ENCODE measurements at places on chromosomes 1 and 21. TPM values are rescaled to one million over a fixed set of nuclear protein-coding genes. Genes with fewer than 3 reads are reported as not detected.
A peak's percentile ranks its signal among the peaks of the same experiment; 100 is the strongest.

NUP210L gene
- 0.23 TPM for total RNA-seq

SLAMF8 gene
- 2.0 TPM for total RNA-seq

S100A8 gene
- 0.73 TPM for total RNA-seq

PROK1 gene
- not detected for total RNA-seq

TTC34 gene
- total RNA-seq = 4.9 TPM

SLC26A9 gene
- not detected for total RNA-seq

TCHHL1 gene
- total RNA-seq = not detected

GADD45A gene
- 25.3 TPM for total RNA-seq

- no peak overlapping the region for H3K27ac ChIP-seq
- no peaks in the 10 kb centered on the region for H3K36me3 ChIP-seq
- no peak for DNase-seq
- H3K27me3 ChIP-seq = no peaks in the 10 kb centered on the region
- no peaks in the 10 kb centered on the region for H3K4me1 ChIP-seq
- no peak overlapping the region for H3K4me3 ChIP-seq
Observed at GRCh38 chr1:214377886-214378285, 96.9 kb downstream of the SMYD2 start.

- no peak for DNase-seq
- no peaks in the 10 kb centered on the region for H3K4me1 ChIP-seq
- H3K36me3 ChIP-seq = no peaks in the 10 kb centered on the region
- no peak overlapping the region for H3K27ac ChIP-seq
- H3K4me3 ChIP-seq = no peak overlapping the region
- H3K27me3 ChIP-seq = no peaks in the 10 kb centered on the region
Observed at GRCh38 chr1:208682664-208683013, 438.5 kb upstream of the PLXNA2 start.

DNA sequence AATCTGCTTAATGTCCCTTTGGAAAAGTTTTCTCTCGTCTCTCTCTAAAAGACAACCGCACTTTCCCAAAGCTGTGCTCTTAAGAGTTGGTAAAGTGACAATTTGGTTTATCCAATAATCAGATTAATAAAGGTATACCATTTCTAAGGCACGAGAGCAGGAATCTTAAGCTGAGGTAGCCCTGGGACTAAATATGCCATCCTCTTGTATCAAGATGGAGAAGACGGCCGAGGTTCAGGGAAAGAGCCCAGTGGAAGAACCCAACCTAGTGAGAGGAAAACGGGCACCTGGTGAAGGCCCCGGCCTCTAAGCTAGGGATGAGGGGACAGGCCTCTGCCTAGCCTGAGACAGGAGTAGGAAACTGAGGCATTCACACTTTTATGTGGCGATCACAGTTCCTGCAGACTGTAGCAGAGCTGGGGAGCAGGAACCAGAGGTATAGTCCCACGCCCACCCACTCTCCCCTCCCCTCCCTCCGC, 334 bp upstream of the SARS1 start:
- H3K27me3 ChIP-seq = no peaks in the 10 kb centered on the region
- H3K4me3 ChIP-seq = peak overlapping the region; percentile 71
- no peaks in the 10 kb centered on the region for H3K36me3 ChIP-seq
- peaks cover 32% of the 10 kb centered on the region for H3K4me1 ChIP-seq
- H3K27ac ChIP-seq = no peak overlapping the region
- DNase-seq = no peak

GRCh38 chr1:229023651-229024300, 247.1 kb upstream of the RAB4A start:
- peaks cover 17% of the 10 kb centered on the region for H3K4me1 ChIP-seq
- DNase-seq = no peak
- H3K4me3 ChIP-seq = no peak overlapping the region
- no peaks in the 10 kb centered on the region for H3K27me3 ChIP-seq
- H3K36me3 ChIP-seq = no peaks in the 10 kb centered on the region

GRCh38 chr21:45959182-45959581, 22.4 kb upstream of the COL6A1 start:
- no peaks in the 10 kb centered on the region for H3K36me3 ChIP-seq
- DNase-seq = no peak
- H3K27me3 ChIP-seq = no peaks in the 10 kb centered on the region
- no peak overlapping the region for H3K4me3 ChIP-seq
- no peaks in the 10 kb centered on the region for H3K4me1 ChIP-seq
- H3K27ac ChIP-seq = no peak overlapping the region

DNA sequence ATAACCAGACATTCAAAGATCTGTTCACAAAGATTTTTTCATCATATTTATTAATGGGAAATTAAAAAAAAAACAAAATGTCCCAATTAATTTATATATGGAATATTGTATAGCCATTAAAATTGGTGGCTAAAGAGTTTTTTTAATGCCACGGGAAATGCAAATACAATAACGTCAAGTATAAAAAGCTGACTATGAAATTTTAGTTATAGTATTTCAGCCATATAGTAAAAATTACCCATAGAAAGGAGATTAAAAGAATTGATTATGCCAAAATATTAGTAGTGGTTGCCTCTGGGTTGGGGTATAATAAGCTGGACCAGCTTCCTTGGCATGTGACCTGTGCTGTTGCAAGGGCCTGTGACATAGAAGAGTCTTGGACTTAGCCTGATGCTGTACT, 78.8 kb downstream of the KCTD3 start:
- no peak overlapping the region for H3K27ac ChIP-seq
- H3K36me3 ChIP-seq = no peaks in the 10 kb centered on the region
- no peaks in the 10 kb centered on the region for H3K4me1 ChIP-seq
- no peaks in the 10 kb centered on the region for H3K27me3 ChIP-seq
- no peak for DNase-seq

DNA sequence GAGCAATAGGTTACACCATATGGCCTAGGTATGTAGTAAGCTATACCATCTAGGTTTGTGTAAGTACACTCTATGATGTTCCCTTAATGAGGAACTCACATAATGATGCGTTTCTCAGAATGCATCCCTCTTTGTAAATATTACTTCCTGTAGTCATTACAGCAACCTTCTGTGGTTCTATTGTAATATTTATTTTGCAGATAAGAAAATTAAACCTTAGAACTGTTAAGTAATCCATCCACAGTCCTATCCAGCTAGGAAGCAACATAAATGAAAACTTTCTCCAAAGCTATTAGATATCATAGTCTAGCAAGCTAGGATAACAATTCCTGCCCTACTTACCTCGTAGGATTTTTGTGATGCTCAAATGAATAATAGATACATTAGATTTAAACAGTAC, 88.7 kb downstream of the WLS start:
- no peak for DNase-seq
- no peaks in the 10 kb centered on the region for H3K4me1 ChIP-seq
- no peak overlapping the region for H3K27ac ChIP-seq
- H3K4me3 ChIP-seq = no peak overlapping the region

DNA sequence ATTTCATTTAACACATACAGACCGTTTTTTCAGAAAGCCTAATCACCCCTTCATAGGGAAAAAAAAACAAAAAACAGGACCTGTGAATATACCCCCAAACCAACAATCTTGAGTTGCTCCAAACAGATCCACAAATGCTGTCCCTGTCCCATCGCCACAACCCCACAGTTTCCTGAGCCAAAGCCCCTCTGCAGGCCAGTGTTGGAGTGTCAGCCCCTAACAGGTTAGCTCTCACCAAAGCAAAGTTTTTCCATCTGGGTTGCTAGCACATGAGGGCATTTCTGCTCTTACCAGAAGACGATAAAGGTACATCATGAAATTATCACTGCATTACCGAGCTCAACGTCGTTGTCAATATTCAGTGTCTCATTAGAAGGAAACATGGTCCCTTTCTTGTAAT, 40.8 kb downstream of the MCOLN2 start:
- DNase-seq = no peak
- no peak overlapping the region for H3K27ac ChIP-seq
- H3K4me3 ChIP-seq = no peak overlapping the region

DNA sequence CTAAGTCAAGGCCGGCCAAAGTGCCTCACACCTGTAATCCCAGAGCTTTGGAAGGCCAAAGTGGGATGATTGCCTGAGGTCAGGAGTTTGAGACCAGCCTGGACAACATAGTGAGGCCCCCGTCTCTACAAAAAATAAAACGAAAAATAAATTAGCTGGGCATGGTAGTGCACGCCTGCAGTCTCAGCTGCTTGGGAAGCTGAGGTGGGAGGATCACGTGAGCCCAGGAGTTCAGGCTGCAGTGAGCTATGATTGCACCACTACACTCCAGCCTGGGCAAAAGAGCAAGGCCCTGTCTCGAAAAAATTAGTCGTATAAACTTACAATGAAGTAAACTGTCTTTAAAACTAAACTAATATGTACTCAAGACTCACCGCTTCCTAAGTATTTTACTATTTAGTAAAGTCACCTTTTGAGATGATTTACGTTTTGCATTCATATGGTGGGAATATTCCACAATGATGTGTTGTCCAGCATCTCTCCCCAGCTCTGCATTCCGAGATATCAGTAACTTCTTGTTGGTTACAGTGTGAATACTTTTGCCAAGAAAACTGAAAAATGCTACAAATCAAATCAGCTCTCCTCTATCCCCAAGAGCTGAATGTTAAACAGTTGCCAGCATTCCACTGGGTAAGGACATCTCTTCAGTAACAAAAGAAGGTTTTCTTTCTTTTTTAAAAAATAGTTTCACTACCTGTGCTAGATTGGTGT, 84.9 kb upstream of the C21orf91 start:
- no peaks in the 10 kb centered on the region for H3K36me3 ChIP-seq
- H3K4me1 ChIP-seq = peaks cover 5% of the 10 kb centered on the region
- no peak overlapping the region for H3K27ac ChIP-seq
- DNase-seq = no peak

DNA sequence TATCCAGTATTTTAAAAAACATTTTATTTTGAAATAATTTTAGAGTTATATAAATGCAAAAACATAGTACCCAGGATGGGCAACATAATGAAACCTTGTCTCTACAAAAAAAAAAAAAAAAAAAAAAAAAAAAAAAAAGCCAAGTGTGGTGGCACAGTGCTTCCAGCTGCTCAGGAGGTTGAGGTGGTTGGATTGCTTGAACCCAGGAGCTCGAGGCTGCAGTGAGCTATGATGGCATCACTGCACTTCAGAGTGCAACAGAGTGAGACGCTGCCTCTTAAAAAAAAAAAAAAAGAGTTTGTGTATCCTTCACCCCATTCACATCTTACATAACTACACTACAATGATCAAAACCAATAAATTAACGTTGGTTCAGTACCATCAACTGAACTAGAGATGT, 115.6 kb upstream of the KIF26B start:
- no peaks in the 10 kb centered on the region for H3K27me3 ChIP-seq
- H3K4me1 ChIP-seq = no peaks in the 10 kb centered on the region
- no peak overlapping the region for H3K4me3 ChIP-seq
- H3K27ac ChIP-seq = no peak overlapping the region
- DNase-seq = no peak

GRCh38 chr1:25474439-25475047, 43.8 kb downstream of the MACO1 start:
- H3K4me3 ChIP-seq = no peak overlapping the region
- H3K4me1 ChIP-seq = peaks cover 28% of the 10 kb centered on the region
- no peak for DNase-seq
- no peak overlapping the region for H3K27ac ChIP-seq

DNA sequence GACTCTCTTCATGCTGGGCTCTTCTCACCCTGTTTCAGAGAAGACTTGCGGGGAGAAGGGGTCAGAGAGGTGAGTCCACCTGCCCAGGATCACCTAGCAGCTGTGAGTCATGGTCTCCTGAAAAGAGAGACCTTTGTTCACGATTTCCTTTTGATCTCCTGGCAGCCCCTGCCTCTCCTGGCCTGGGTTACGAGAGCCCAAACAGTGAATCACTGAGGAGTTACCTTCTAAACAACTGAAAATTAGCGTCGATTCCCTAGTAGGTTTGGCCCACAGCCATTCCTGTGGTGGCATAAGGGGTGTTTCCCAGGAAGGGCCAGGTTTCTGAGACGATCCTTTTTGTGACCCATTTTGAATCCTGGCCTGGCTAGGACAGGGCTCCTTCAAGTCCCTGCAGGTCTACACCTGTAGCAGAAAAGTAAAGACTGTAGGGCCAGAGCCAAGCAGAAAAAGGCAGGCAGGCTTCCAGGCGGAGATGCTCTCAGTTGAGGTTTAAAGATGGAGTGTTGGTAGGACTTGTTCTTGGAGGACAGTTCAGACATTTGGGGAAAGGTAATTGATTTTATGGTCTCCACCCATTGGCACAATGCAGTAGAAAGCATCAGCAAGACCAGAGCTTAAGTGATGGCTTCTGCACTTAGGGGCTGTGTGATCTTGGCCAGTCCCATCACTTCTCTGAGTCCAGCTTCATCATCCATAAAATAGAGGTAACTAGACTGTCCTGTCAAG, 2.1 kb upstream of the PLA2G2E start:
- no peaks in the 10 kb centered on the region for H3K27me3 ChIP-seq
- no peaks in the 10 kb centered on the region for H3K36me3 ChIP-seq
- no peaks in the 10 kb centered on the region for H3K4me1 ChIP-seq
- no peak overlapping the region for H3K4me3 ChIP-seq

GRCh38 chr1:200873116-200873670, 412 bp downstream of the GPR25 start:
- H3K4me3 ChIP-seq = no peak overlapping the region
- DNase-seq = no peak
- H3K4me1 ChIP-seq = peaks cover 65% of the 10 kb centered on the region
- peak overlapping the region; percentile 39 for H3K27ac ChIP-seq
- H3K27me3 ChIP-seq = no peaks in the 10 kb centered on the region

DNA sequence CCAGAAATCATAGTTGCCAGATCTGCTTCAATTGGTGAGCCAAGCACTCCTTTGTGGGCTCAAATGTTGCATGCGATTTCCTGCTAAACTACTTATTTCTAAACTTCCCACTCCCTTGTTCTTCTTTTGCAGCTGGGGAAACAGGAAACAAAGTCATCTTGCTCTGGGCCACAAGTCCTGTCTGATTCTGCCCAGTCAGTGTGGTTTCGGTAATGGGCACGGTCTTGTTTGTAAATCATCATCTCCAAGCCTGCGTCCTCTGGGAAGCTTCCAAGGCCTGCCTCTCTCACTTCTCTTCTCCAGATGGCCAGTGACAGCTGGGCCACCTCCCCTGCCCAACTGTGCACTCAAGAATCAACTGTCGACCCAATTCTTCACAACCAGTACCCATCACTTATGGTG, 4.4 kb downstream of the S100A8 start:
- no peaks in the 10 kb centered on the region for H3K36me3 ChIP-seq
- no peaks in the 10 kb centered on the region for H3K4me1 ChIP-seq
- no peak overlapping the region for H3K27ac ChIP-seq
- no peak overlapping the region for H3K4me3 ChIP-seq

- H3K27me3 ChIP-seq = no peaks in the 10 kb centered on the region
- DNase-seq = no peak
- H3K4me1 ChIP-seq = no peaks in the 10 kb centered on the region
- no peak overlapping the region for H3K27ac ChIP-seq
Observed at GRCh38 chr21:27190601-27191000, 223.7 kb upstream of the ADAMTS5 start.

- no peaks in the 10 kb centered on the region for H3K36me3 ChIP-seq
- DNase-seq = no peak
- no peak overlapping the region for H3K4me3 ChIP-seq
- peaks cover 21% of the 10 kb centered on the region for H3K27me3 ChIP-seq
Observed at GRCh38 chr1:30847358-30847972, 61.1 kb downstream of the SDC3 start.

Measured in CD4-positive, alpha-beta memory T cell (primary cell).